NCI-H2171 (cell line): ENCODE measurements at places on chromosomes 1 and 21.

DNA sequence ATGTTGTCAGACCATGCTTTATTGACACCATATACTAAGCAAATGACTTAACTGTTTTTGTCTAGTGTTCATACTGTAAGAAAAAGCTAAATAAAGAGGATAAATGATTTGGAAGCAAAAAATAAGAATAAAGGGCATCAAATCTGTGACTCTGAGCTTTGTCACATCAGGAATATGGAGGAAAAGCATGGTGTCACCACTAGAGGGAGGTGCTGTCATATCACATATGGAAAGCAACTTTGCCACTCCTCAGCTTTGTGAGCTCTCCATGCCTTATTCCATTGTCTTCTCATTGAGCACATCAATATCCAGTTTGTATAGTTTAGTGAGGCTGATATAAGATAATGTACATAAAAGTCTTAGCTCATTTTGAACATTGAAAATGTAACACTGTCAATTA lies 20.8 kb upstream of the GBP1 start:
- no peak for DNase-seq

- no peak for DNase-seq
These were observed at the start of gene TFF2 for GRCh38 chr21:42350927-42351426. TSS of gene TFF2 (minus strand) at chr21:42350994. CDS start at chr21:42350957, 37 bp downstream.

DNA sequence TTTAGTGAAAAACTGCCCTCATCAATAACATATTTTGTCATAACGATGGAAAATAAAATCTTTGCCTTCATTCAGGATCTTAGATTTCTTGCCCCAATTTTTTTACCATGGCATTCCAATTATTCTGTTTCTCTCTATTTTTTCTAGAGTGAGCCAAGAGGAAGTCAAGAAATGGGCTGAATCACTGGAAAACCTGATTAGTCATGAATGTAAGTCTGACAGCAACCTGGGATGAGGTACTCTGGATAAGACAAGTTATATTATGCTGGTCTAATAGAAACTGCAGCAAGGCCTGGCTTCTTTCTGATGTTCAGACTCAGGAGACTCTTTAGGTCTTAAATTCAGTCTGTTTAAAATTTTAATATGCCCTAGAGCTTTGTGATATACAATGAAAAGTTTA lies 3.5 kb downstream of the RGS4 start:
- no peak for DNase-seq

- no peak for DNase-seq
These were observed 45.0 kb downstream of the IER5 start for GRCh38 chr1:181133441-181133951.

DNA sequence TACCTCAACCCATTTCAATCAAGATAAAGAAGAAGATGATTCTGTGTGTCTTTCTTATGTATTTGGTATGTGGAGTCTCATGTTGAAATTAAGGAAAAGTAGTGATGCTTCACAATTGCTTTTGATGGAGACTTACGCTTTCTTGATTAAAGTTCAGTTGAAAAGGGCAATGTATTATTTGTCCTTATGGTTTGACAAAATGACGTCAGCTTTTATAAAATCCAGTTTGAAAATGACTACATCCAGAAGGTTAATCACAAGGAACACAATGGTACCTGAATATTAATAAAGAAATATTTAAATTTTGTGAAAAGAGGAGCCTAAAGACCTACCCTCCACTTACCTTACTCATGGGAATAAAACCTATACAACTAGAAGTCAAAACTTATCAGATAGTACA lies 4.4 kb downstream of the KRTAP26-1 start:
- no peak for DNase-seq

- peak; percentile 12 for DNase-seq
These were observed 530.3 kb downstream of the MATN1 start for GRCh38 chr1:30192969-30193630.

- no peak for DNase-seq
These were observed 75.1 kb downstream of the LAMC1 start for GRCh38 chr1:183098317-183098716.

GRCh38 chr1:235866205-235866912 lies at the start of gene LYST:
TSS of gene LYST (minus strand) at chr1:235866906. CDS start at chr1:235830417, 36,489 bp downstream.
- DNase-seq: peak; percentile 35

GRCh38 chr1:27136998-27137542 lies 17.9 kb downstream of the SLC9A1 start:
- DNase-seq: peak; percentile 80

DNA sequence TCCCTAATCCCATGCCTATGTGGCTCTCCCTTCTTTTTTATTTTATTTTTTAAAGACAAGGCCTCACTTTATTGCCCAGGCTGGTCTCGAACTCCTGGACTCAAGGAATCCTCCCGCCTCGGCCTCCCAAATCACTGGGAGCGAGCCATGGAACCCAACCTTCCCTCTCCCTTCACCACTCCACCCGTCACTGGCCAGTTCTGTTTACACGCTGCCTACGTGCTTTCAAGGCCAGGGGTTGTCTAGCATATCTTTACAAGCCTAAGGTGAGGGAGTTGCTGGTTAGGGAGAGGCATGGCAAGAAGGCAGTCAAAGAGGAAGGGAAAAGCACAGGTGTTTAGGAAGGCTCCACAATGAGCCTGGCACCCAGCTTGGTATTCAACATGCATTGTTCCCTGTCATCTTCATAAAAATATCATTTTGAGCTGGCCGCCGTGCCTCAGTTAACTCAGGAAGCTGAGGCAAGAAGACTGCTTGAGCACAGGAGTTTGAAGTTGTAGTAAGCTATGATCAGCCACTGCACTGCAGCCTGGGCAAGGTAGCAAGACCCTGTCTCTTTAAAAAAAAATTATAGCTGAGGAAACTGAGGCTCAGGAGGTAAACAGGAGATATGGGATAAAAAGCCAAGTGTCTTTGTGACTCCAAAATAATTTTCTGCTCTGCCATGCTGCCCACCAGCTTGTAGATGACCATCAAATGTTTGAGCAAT lies 1.1 kb downstream of the RHBDL2 start:
- no peak for DNase-seq

DNA sequence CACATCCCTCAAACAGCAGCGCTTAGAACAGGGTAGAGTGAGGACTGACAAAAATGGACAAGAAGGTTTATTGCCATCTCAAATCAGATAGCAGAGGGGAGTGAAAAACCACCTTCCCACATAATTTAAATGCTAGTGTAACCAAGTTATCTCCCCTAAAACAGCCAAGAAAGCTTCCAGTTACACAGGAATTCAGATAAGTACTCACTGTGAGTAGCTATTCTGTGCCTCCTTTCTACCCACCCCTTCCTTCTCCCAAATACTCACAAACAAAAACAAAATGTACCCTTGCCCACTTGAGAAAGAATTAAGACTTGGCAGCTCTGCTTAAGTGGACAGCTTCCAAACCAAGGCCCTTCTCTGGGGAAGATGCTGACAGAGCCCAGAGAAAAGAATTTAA lies 9.1 kb downstream of the OTUD7B start:
- no peak for DNase-seq

DNA sequence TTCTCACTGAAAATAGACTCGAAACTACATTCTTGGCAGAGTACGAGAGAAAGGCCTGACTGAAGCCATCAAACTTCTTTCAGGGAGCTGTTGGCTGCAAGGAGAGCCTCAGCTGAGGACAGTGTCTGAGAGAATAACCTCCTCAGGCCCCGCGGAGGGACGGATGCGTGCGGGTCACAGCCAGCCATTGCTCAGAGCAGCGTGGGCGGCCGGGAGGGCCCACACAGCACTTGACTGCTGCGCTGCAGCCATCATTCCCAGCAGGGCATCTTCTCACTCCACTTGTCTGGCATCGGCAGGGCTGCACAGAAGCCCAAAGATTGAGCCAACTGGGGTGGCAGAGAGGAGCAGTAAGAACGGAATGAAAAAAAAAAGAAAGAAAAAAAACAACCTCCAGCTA lies 113.5 kb downstream of the XCL2 start:
- DNase-seq: no peak

DNA sequence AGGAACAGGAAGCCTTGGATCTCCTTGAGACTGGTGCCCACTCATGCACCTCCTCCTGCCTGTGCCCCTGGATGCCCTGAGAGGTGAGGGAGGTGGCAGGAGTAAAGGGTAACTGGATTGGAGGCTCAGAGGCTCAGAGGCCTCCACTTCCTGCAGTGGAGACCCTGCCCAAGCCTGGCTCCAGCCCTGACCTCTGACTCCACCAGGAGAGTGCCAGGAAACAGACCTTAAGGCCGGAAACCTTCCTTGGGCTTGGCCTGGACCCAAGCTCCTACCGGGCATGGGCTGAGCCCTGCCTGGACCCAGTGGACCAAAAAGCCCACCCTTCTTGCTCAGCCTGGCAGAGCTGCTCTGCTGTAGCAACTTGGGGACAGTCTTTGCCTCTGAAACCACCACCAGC lies 15.0 kb upstream of the CELA3B start:
- DNase-seq: no peak

DNA sequence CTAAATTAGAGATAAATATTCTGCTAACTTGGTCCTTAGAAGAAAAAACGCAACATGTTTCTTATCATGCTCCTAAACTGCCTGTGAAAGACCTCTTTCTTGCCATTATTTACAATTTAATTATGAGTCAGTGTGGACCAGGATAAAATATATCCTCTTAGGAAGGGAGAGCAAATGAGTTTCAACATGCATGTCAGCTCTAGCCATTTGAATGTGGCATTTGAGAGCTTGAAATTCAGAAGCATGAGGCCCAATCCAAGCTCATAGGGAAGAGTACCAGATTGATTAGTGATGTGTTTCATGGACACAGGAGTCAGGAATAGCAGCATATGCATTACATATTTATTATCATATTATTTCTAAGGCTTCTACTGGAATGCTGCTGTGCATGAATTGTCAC lies 39.3 kb downstream of the TBX15 start:
- DNase-seq: no peak

GRCh38 chr1:111720977-111721786 lies 18.0 kb downstream of the INKA2 start:
- DNase-seq: no peak

DNA sequence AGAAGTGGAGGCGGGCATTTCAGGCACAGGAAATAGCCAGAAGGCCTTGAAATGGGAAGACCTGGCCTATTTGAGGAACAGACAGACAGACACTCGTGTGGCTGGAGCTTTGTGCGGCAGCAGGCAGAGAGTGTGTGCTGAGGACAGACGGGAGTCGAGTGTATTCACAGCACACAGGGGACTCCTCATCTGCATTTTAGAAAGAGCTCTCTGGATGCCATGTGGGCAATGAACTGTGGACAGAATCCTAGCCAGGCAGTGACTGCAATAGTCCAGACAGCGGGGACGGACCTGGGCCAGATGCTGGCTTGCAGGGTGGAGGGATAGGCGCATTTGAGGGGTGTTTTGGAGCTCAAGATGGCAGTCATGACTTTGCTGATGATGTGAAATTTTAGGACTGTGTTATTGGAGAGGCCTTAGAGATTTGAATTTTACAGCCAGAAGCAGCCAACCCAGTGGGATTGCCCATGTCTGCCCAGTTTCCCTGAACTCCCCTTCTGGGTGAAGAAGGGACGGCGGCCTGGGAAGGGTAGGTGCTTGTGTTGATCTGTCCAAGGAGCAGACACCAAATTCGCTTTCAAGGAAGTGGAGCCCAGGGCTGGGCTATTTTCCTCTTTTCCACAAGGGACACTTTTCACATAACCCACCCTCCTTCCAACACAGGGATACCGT lies 43.7 kb downstream of the CHAF1B start:
- no peak for DNase-seq

DNA sequence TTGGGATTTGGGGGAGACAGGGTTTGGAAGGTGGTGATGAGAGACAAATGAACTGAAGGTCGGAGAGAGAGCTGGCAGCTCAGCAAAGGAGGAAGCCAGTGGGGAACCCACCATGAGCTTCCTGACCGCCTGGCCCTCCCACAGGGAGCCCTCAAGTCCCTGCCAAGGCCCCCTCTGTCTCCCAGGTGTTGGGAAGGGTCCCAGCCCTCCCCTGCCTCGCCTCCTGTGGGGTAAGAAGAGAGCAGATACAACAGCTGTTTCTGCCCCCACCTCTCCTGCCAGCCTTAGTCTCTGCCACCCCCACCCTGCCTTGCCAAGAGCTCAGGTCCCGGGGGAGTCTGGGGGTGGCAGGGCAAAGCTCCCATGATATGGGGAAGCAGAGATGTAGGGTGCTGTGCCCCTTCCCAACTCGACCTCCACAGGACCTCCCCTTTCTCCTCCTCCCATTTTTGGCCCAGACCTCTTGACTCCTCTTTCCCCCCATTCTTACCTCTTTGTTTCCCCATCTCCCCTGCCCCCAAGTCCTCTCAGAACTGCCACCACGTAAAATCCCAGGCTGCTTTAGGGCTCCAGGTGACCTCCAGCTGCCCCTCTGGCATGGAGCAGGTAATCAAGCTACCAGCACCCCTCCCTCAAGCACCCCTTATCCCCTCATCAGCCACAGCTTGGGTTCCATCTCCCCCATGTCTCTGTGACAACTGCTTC lies 556 bp downstream of the S100A1 start:
- no peak for DNase-seq

- no peak for DNase-seq
These were observed 65.7 kb downstream of the CNIH3 start for GRCh38 chr1:224681816-224682215.

DNA sequence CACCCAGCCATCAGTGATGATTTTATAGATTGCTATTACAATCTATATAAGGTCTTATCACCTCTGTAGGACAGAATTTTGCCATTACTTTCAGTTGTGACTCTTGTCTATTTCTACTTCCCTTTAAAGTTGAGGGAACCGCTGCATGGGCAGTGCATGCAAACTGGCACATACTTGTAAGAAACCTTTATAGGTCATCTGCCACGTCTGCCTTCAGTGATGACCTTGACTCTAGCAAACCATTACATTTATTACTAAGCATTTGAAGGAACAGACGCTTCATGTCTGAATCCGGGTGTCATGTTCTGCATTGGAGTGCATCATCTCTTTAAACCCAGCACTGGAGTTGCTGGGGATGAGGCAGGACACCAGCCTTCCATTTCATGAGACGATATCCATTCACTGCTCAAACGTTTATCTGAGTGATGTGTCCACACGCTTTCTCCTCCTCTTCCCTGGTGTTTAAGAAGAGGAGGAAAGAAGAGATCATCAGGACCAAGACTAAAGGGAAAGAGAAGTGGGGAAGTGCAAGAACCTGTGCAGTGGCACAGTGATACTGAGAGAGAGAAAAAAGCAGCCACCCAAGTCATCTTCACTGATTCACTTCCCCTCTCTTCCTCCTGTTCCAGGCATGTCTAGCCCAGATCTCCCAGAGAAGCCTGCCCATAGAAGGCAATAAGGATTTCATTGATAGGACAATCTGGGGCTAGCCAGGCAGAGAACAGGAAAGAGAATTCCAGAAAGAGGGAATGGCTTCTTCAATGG lies 14.1 kb downstream of the CCSAP start:
- no peak for DNase-seq

- no peak for DNase-seq
These were observed 18.0 kb downstream of the ETS2 start for GRCh38 chr21:38823737-38824123.
